A549 treated with Hydrocortisone at 1 μM for 4 hours (cell line): ENCODE measurements at places on chromosomes 13 and 19. TPM values are rescaled to one million over a fixed set of nuclear protein-coding genes. Genes with fewer than 3 reads are reported as not detected.

Gene DIAPH3
- total RNA-seq, result 6.1 to 10.8 TPM (median 7.8 TPM) in 5 replicates

Gene SIGLEC11
- total RNA-seq, result 0.07 to 0.13 TPM (median 0.07 TPM) in 5 replicates

Gene ZNF665
- not detected in 5 replicates for total RNA-seq

Gene THSD1
- 5.2 to 6.7 TPM (median 6.1 TPM) in 5 replicates for total RNA-seq

Gene SIGLECL1
- total RNA-seq, result not detected in 5 replicates

Gene TICAM1
- 8.6 to 10.3 TPM (median 9.4 TPM) in 5 replicates for total RNA-seq

Gene CLDND2
- 3.7 to 13.8 TPM (median 12.5 TPM) in 5 replicates for total RNA-seq
